Panc1 (cell line): ENCODE measurements at places on chromosomes 5 and 9. TPM values are rescaled to one million over a fixed set of nuclear protein-coding genes. Genes with fewer than 3 reads are reported as not detected.

Gene CCDC183
- total RNA-seq, result 0.62 TPM

DNA sequence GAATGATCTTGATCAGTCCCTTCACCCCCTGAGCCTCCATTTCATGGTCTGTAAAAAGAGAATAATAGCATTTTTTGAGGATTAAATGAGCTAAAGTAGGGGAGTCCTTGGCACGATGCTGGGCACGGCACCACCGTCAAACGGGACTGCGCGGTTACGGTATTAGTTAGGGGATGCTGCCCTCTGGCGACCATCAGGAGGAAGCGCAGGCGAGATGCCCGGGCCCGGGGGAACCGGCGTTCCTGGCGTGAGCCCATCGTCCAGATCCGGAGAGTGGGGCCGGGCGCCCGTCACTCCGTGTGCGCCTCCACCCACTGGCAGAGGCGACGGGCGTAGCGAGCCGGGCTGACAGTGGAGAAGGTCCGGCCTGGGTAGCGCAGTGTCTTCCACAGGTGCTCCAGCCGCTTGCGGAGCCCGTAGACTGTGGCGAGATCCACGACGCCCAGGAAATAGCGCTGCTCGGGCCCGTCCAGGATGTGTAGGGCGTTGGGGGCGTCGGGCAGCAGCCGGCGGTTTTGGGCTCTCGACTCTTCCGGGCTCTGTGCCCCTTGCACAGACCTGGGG is 4.8 kb upstream of the ST6GALNAC4 start:
- H3K27me3 ChIP-seq, result no peaks in the 10 kb centered on the region
- H3K36me3 ChIP-seq, result no peaks in the 10 kb centered on the region
- peaks cover 29% of the 10 kb centered on the region for H3K4me1 ChIP-seq
- H3K27ac ChIP-seq, result peak overlapping the region; percentile 17; the same call in 1 of the 2 replicates
- no peak for DNase-seq
- no peak overlapping the region for H3K4me3 ChIP-seq

DNA sequence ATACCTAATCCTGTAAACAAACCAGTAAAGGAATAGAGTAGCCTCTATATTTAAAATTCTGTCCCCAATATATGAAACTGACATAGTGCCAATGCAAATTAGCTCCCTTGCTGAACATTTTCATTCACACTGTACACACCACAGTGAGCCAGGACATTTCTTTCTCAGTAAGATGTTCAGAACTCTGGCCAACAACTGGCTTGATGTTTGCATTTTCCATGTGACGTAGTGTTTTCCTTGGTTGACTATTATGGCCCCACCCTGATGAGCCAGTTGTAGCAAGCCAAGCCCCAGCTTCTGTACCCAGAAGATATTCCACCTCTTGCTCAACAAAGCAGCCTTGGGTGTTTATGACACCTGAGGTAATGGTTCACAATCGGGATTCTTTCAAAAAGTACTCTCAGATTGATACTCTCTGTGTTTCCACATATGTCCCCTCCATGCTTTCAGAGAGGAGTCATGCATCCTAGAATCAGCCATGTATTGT is 17.7 kb upstream of the ANXA1 start:
- peak overlapping the region; percentile 44; the same call in 1 of the 2 replicates for H3K27ac ChIP-seq
- H3K4me1 ChIP-seq, result peaks cover 22% of the 10 kb centered on the region
- no peak for DNase-seq
- H3K4me3 ChIP-seq, result no peak overlapping the region

Gene BHMT2
- not detected for total RNA-seq

DNA sequence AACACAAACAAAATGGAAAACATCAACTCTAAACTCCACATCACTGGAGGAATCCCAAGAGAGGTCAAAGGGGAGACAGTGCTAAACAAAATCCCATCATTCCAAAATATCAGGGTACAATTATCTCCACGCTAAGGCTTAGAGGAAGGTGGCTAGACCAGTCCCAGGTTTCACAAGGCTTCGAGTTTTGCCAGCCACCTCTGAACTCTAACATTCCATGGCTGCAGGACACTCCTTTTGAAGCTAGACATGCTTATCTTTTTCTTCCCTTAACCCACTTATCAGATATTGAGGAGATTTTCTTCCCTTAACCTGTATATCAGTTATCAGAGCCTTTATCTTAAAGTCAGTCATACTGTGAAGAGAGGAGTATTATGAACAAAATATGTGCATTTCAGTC is 53.3 kb downstream of the GLDC start:
- DNase-seq, result no peak
- H3K27ac ChIP-seq, result no peak overlapping the region
- no peak overlapping the region for H3K4me3 ChIP-seq
- no peaks in the 10 kb centered on the region for H3K27me3 ChIP-seq
- no peaks in the 10 kb centered on the region for H3K36me3 ChIP-seq
- no peaks in the 10 kb centered on the region for H3K4me1 ChIP-seq

- no peaks in the 10 kb centered on the region for H3K36me3 ChIP-seq
- no peak overlapping the region for H3K4me3 ChIP-seq
- H3K4me1 ChIP-seq, result no peaks in the 10 kb centered on the region
Measured at GRCh38 chr5:55929020-55929799, 65.6 kb downstream of the IL6ST start.

DNA sequence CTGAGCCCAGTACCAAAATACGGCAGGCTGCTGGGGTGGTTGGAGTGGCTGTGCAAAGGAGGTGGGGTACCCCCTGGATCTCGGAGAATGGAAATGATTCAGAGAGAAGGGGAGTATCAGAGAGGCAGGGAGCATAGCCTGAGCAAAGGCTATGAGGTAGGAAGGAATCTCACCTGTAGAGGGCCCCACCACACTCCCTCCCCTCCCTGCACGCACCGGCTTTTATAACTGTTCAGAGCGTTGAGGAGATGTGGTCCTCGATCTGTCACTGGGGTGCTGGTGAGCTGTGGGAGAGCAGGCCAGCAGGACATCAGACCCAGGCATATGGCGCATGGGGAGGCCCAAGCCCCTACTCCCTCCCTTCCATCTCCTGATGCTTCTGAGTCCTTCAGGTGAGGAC is 13.2 kb downstream of the PHF19 start:
- peaks cover 2% of the 10 kb centered on the region; the same call in 1 of the 2 replicates for H3K36me3 ChIP-seq
- no peak overlapping the region for H3K27ac ChIP-seq
- no peak overlapping the region for H3K4me3 ChIP-seq
- no peak for DNase-seq

GRCh38 chr5:13115476-13115875 is 829.0 kb downstream of the DNAH5 start:
- no peaks in the 10 kb centered on the region for H3K36me3 ChIP-seq
- no peak overlapping the region for H3K4me3 ChIP-seq
- no peak for DNase-seq

GRCh38 chr9:126131066-126132010 is 195.3 kb upstream of the MVB12B start:
- H3K36me3 ChIP-seq, result no peaks in the 10 kb centered on the region
- H3K27me3 ChIP-seq, result no peaks in the 10 kb centered on the region; the same call in 1 of the 2 replicates
- H3K4me1 ChIP-seq, result no peaks in the 10 kb centered on the region
- H3K4me3 ChIP-seq, result no peak overlapping the region

Gene IRX4
- total RNA-seq, result 0.18 TPM

DNA sequence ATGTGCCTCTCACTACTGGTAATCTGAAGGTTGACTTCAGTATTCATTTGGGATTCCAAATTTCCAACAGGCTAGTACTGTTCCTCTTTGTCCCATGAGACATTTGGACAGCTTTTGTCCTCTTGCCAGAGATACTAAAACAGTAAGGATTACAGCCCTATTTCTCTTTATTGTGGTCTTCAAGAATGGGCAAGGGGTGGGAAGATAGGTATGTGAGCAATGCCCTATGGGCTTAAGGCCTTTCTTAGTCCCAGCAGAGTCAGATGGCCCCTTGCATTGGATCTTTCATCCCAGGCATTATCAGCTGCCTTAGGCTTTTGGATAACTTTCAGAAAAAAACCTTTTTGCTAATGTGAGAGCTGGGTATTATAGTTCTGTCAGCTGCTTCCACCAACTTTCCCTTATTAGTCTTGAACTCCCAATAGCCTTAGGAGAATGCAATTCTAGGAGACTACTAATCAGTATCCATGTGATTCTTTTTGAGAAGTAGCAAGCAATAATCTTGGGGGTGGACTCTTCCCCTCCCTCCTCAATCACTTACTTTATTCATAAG is 361.1 kb upstream of the NUDT12 start:
- no peaks in the 10 kb centered on the region for H3K4me1 ChIP-seq
- no peak overlapping the region for H3K27ac ChIP-seq
- no peaks in the 10 kb centered on the region for H3K27me3 ChIP-seq
- DNase-seq, result no peak

GRCh38 chr5:171963416-171963815 is 43.0 kb downstream of the FBXW11 start:
- no peaks in the 10 kb centered on the region for H3K27me3 ChIP-seq
- H3K4me3 ChIP-seq, result no peak overlapping the region
- no peak for DNase-seq
- no peaks in the 10 kb centered on the region for H3K36me3 ChIP-seq
- H3K27ac ChIP-seq, result peak overlapping the region; percentile 83

- DNase-seq, result no peak
- peak overlapping the region; percentile 75 for H3K4me3 ChIP-seq
- peak overlapping the region; percentile 85 for H3K27ac ChIP-seq
- peaks cover 2% of the 10 kb centered on the region; the same call in 1 of the 2 replicates for H3K36me3 ChIP-seq
- H3K27me3 ChIP-seq, result no peaks in the 10 kb centered on the region
- peaks cover 27% of the 10 kb centered on the region for H3K4me1 ChIP-seq
Measured at GRCh38 chr5:139393497-139394122, 1.3 kb downstream of the PROB1 start.

GRCh38 chr5:146965761-146966659 is 87.5 kb upstream of the PPP2R2B start:
- H3K4me3 ChIP-seq, result no peak overlapping the region
- H3K27me3 ChIP-seq, result no peaks in the 10 kb centered on the region
- H3K27ac ChIP-seq, result no peak overlapping the region
- no peaks in the 10 kb centered on the region for H3K36me3 ChIP-seq

Gene SHB
- total RNA-seq, result 59.9 TPM

Gene TNFSF8
- 0.15 TPM for total RNA-seq

Gene HMGCS1
- total RNA-seq, result 66.1 TPM

DNA sequence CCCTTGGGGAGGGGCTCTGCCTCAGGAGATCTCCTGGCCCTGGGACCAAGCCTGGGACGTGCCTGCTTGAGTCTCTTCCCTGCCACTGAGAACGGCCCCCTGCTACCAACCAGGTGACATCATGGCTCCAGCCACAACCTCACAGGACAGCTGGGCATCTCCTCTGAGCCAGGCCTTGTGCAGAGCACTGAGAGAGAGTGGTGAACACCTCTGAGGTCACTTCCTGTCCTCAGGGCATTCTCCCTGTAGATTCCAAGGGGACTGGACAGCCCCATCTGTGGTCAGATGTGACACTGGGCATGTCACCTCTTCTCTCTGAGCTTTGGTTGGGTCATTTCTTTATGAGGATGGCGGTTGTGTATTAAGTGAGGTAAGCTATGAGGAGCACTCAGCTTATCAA is 172.0 kb downstream of the MELK start:
- no peak overlapping the region for H3K4me3 ChIP-seq
- H3K36me3 ChIP-seq, result no peaks in the 10 kb centered on the region
- no peak for DNase-seq
- H3K27ac ChIP-seq, result no peak overlapping the region
- H3K4me1 ChIP-seq, result no peaks in the 10 kb centered on the region

DNA sequence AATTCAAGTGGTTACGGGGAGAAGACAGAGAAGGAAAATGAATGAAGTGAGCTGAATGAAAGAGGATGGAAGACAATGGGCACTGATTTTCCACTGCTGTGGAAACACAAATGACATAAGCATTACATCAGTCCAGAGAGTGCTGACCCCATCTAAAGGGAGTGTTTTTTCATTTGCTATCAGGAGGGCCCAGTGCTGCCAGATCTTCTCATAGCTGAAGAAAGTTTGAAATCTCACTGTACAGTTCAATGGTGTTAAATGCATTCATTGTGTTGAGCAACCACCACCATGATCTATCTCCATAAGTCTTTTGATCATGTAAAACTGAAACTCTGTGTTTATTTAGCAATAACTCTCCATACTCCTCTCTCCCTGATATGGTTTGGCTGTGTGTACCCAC is 41.5 kb upstream of the STARD4 start:
- no peak overlapping the region for H3K4me3 ChIP-seq
- no peaks in the 10 kb centered on the region for H3K36me3 ChIP-seq
- no peak overlapping the region for H3K27ac ChIP-seq
- no peaks in the 10 kb centered on the region for H3K27me3 ChIP-seq
- H3K4me1 ChIP-seq, result no peaks in the 10 kb centered on the region

DNA sequence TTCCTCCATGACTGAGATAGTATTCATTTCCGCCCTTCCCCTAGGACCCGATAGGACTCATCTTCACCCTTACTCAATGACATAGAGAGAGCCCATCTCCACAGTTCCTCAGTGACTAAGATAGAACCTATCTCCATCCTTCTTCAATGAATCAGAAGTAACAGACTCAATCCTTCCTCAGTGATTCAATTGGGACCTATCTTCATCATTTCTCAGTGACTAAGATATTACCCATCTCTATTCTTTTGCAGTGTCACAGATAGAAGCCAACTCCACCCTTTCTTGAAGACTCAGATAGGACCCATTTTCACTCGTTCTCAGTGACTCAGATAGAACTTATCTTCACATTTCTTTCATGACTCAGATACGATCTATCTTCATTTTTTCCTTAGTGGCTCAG is 164.6 kb downstream of the FBXO4 start:
- DNase-seq, result no peak
- H3K27me3 ChIP-seq, result no peaks in the 10 kb centered on the region
- H3K4me1 ChIP-seq, result no peaks in the 10 kb centered on the region
- no peak overlapping the region for H3K4me3 ChIP-seq
- no peaks in the 10 kb centered on the region for H3K36me3 ChIP-seq
- H3K27ac ChIP-seq, result no peak overlapping the region

GRCh38 chr5:66306105-66306843 is 162.2 kb downstream of the SREK1 start:
- H3K36me3 ChIP-seq, result no peaks in the 10 kb centered on the region
- no peaks in the 10 kb centered on the region for H3K4me1 ChIP-seq
- no peaks in the 10 kb centered on the region; the same call in none of the 2 replicates for H3K27me3 ChIP-seq
- no peak overlapping the region for H3K27ac ChIP-seq
- no peak overlapping the region for H3K4me3 ChIP-seq
- peak; percentile 54 for DNase-seq

Gene OR1J2
- total RNA-seq, result not detected

DNA sequence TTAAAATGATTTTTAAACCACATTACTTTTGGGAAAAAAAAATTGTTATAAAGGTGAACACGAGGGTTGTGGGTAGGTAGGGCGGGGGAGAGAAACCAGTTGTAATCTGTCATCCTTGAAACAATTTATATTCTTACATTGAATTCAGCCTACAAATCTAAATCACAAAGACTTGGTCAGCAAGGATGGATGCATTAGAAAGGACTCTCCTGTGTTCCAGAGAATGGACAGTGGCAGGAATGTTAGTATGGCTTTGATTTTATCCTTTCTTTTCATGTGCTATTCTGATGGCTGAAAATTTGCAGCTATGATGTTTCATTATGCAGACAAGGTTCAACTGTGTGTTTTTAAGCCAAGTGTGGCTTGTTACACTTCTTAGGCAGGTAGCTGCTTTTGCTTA is 234.7 kb downstream of the SLF1 start:
- H3K36me3 ChIP-seq, result no peaks in the 10 kb centered on the region; the same call in 1 of the 2 replicates
- no peak overlapping the region for H3K4me3 ChIP-seq
- no peak overlapping the region for H3K27ac ChIP-seq
- no peaks in the 10 kb centered on the region for H3K27me3 ChIP-seq
- no peaks in the 10 kb centered on the region; the same call in 1 of the 2 replicates for H3K4me1 ChIP-seq

Gene FOXD4L3
- not detected for total RNA-seq
